ENCODE measurements at places on chromosomes 3 and 15.

DNA sequence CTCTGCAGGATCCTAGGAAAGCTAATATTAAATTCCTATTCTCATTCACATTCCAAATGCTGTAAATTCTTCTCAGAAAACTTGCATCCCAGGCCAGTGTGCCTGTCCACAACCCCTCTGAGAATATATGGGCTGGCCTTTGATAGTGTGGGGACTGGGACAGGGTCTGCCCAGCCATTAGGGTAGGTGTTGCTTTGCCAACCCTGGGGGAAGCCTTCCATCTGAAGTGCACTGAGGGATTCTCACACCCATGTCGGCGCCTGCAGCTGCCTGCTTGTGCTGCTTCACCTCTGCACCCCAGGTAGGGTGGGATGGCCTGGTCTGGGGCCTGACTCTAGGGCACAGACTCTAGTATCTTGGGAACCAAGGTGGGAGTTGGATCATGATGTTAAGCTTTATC, 15.2 kb upstream of the EXOG start:
- no peak for DNase-seq

DNA sequence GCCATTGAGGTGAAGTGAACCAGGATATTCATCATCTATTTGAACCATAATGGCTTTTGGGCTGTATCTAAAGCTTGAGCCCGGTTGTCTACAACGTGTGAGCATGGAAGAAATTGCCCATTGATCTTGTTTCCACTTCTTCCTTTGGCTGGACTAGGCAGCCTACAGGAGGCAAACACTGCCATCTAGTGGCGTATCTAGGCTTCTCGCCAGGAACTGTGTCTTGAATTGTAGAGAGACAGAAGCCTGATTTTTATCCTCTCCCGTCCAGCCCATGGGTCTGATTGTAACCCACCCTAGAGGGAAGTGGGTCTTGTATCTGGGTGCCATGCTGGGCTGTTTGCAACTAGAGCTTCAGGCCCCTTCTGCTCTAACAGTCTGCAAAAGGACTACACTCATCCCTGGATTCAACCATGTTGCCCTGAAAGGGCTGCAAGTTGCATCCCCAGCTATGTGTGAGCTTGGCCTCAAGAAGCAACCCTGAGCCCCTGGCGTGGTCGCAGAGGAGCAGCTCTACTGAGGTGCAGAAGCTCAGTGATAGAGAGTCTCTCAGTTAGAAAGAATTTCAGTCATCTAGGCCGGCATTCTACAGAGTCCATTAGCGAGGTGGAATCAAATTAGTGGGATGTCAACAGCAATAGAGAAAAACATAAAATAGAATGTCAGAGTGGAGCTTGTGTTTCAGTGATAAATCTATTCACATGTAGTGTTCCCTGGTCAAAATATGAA, 170.2 kb upstream of the UMPS start:
- DNase-seq: no peak

DNA sequence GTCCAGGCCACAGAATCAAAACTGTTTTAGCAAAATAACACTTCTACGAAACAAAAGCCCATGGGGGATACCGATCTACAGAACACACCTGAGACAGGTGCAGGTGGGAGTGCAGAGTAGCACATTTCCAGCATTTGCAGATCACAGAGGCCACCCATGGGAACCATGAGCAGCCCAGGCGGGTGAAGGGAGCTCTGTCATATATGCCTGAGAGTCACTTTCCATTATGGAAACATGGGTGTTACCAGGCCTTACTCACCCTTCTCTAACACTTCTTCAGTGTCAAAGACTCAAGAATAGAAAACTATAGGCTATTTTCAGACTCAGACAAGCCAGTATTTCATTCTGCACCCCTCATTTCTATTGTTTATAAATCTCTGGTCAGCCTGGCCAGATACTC, 3.5 kb downstream of the PLA1A start:
- no peak for DNase-seq

DNA sequence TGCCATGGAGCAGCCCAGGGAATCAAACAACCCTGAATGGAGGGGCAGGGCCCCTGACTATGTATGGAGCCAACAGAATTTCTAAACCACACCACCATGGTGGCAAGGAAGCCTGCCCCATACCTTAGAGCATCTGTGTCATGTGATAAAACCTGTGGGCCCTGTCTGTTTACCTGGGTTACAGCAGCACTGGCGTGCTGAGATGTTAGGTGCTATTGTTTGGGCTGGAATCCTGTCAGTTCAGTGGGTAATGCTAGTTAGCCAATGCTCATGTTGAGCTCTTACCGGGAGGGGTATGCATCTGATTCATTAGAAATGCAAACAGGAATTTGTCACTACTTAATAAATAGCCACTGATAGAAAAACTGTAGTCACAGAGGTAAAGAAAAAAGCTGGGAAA, 63.5 kb upstream of the ETV5 start:
- DNase-seq: no peak

DNA sequence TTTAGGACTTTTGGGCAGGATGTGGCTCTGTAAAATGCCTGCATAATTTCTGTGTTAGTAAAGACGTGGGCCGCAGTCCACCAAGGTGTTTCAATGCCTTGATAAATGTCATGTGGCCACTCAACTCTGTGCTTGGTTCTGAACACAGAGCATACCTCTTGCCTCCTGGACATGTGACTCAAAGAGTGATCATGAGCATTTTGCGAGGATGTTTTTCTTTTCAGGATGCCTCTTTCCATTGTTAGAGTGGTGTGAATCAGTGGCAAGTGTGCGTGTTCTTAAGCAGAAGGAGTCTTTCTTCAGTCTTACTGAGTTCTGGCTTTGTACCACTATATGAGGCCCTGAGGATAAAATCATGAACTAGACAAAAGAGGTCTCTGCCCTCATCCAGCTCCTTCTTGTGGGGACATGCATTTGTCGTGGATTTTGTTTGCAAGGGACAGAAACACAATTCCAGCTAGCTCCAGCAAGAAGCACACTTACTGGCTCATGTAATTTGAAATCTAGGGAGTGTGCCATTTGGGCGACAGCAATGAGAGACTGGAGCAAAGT, 363.4 kb downstream of the LRTM1 start:
- no peak for DNase-seq

DNA sequence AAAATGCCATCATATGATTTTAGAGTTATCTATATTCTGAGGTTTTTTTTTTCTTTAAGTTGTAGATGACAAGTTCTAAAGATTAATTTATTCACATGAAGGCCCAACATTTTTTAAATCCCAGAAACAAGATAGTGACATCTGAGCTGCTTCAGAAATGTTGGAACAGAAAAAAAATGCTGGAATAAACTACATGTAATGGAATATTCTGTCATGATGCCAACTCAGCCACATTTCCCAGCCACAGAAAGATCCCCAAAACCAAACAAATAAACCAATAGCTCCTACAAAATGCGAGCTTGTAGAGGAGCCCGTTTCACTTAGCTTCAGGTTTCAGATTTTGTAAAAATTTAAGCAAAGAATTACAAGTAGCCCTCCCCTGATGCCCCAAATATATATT, 111.0 kb upstream of the MYO5C start:
- DNase-seq: no peak

GRCh38 chr15:60405399-60405798, 7.6 kb upstream of the ANXA2 start:
- no peak for DNase-seq

DNA sequence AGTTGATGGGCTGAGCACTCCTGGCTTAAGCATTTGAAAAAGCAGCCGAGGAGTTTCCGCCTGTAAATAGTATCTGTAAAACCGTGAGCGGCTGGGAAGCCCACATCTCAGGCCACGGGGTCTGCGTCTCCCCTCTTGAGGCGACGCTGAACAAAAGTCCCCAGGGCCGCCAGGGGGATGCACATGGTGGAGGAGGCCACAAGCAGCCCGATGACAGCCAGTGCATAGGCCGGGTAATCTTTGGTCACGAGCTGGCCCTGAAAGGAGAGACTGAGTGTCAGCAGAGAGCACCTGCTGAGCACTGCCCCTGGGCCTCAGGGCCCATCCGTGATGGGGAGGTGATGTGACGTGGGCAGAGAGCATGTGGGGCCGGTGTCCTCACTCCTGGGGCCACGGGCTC, 37.5 kb downstream of the SLC6A20 start:
- no peak for DNase-seq

- no peak for DNase-seq
These were observed 7.5 kb downstream of the POLG start for GRCh38 chr15:89327113-89327512.

- no peak for DNase-seq
These were observed 749 bp downstream of the SRGAP3 start for GRCh38 chr3:9248522-9249271.

DNA sequence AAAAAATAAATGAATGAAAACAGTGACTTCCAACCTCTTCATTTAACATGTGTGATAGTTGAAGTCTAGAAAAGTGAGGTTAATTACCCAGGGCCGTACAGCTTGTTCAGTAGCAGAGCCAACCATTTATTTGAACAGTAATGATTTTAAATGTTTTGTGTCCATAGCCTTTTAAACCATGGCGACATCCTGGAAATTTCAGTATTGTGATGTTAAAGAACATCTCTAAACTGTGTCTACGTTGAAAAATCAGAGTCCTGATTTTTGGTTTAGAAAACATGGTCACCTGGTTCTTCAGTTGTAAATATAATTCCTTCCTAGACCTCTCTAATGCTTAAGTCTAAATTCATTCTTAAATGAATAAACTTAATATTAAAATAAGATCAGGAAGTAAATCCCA, 14.2 kb downstream of the LPP start:
- DNase-seq: no peak

DNA sequence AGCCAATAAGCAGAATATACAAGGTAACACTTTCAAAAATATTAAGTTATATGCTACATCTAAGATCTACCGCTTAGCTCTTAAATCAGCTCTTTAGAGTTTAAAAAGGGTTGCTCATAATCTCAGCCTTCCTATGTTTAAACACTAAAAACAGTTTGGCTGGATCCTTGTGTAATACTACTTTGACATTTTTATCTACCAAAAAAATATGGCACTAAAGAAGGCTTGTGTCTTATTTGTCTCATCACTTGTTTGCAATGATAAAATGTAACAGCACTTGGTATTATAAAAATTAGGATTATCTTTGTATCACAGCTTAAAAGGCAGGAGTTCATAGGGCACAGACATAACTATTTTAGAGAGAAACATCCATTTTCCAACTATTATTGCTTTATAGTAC, 9.8 kb downstream of the ANKRD28 start:
- no peak for DNase-seq

GRCh38 chr3:167032267-167032876, 347.7 kb downstream of the ZBBX start:
- peak; percentile 24 for DNase-seq

DNA sequence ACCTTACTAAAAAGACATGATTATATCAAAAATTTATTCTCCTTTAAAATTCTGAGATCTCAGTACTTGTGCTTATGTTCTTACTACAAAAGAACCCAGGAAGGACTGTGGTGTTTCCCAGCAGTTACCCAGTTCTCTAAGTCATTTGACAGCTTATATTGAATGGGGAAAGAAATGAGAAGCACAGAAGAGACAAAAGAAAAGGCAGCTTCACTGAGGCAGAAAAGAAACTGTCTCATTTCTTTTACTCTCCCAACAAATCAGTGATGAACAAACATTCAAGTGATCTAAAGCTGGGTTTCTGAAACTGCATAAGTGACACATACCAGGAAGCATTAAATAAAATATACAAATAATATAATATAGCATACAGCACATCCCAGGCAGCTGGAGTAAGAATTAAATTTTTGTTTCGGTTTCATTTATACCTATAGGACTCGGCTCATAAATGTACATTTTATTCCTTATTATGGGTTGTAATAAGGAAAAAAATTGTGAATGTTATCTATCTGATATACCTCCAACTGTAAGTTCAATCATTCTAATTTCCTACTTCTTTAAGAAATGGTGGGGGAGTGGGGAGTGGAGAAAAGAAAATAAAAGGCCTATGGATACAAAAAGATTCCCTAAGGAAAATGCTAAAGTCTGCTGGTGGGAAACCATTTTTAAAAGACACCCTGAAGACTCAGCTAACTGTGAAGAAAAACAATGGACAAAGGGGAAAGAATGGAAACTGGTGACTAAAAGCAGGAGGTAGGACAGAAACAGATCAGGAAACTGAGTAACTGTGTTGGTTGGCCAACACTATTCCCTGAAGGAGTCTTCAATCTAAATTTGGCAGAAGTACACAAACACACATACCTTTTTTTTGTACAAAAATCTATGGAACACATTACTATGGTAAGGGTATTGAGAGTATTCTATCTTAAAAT, 156.8 kb downstream of the TBC1D5 start:
- no peak for DNase-seq

DNA sequence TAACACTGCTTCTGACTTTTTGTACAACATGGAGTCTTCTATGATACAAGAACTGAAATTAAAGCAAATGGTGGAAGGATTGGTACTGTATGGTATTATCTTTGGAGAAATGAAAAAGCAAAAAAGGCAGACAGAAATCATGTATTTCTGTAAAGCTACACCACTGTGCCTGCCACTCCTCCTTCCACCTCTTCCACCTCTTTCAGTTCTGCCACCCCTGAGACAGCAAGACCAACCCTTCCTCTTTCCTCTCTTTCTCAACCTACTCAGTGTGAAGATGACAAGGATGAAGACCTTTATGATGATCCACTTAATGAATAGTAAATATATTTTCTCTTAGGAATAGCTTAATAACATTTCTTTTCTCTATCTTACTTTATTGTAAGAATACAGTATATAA, 57.0 kb downstream of the CD200 start:
- DNase-seq: no peak

DNA sequence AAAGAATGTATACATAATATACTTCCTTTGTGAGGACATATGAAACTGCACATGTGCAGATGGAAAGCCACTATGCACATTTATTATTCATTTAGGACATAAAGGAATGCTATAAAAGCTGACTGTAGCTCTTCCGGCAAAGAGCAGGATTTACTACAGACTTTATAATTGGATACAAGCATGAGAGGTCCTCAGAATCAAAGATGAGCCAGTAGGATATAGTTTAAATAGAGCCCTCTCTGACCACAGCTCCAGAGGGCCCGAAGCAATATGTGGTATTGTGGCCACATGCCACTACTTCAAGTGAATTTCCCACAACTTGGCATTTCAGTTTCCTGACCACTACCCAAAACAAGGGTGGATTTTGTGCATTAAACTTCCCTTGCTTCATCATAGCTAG, 140.9 kb downstream of the ATP8B4 start:
- DNase-seq: no peak

DNA sequence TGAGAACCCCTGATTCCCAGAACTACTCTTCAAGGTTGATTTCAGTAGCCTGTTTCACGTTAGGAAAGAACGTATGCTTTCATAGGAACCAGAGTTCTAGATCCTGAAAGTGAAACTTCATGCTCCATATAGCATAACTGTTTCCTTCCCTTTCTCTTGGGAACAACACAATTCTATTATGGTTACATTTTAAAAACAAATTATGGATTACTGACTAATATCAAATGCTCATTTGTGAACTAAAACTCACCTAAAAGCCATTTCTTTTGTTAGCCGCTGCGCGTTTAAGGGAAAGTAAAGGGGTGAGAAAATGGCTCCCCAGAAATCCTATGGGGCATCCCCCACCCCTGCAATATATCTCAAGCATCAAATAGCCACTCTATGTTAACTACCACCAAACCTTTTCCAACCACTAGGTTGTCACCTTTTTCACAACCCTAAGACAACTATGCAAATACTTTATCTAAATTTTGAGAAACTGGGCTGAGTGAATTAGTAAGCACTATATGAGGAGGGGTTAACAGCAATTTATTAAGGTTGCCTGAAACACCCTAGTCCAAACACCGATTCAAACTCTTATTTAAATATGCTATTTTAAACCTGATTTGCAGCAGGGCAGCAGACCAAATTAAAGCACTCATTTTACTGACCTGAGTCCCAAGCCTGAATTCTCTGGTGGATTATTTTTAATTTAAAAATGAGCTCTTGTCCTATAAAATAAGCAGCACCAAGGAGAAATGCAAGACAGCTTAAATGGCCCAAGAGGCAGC, 2.4 kb downstream of the SIAH2 start:
- no peak for DNase-seq

- DNase-seq: no peak
These were observed 230.6 kb upstream of the CNTN3 start for GRCh38 chr3:74845081-74845480.

Data from left renal pelvis (tissue), 4 donors.